ENCODE measurements at places on chromosomes 16 and 17.

DNA sequence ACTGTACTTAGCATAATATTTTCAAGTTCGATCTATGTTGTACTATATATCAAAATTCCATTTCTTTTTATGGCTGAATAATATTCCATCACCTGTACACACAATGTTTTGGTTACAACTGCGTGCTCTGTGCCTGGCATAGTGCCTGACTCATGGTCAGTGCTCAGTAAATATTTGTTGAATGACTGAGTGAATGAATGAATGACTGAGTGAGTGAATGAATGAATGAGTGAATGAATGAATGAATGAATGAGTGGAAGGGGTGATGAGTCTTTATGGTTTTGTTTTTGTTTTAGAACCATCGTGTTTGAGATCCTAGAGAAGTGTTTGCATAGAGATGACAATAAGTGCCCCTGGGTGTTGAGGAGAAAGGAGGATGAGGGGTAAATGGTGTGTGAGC is 155.3 kb downstream of the MRM1 start:
- no peak for DNase-seq

DNA sequence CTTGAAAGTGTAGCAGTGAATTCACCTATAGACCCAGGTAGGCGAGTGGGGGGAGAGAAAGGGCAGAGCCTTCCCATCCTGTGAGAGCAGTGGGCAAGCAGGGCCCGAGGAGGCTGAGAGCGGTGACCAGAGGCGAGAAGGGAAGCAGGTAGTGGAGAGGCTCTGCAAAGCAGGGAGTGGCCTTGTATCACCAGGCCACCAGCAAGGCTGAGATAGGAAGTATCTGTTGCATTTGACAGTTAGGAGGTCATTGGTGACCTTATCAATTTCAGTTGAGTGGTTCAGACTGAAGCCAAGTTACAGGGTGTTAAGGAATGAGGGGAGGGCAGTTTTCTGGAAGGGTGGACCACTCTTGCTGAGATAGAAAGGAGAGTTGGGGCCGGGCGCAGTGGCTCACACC is 10.7 kb upstream of the HSD3B7 start:
- no peak for DNase-seq

DNA sequence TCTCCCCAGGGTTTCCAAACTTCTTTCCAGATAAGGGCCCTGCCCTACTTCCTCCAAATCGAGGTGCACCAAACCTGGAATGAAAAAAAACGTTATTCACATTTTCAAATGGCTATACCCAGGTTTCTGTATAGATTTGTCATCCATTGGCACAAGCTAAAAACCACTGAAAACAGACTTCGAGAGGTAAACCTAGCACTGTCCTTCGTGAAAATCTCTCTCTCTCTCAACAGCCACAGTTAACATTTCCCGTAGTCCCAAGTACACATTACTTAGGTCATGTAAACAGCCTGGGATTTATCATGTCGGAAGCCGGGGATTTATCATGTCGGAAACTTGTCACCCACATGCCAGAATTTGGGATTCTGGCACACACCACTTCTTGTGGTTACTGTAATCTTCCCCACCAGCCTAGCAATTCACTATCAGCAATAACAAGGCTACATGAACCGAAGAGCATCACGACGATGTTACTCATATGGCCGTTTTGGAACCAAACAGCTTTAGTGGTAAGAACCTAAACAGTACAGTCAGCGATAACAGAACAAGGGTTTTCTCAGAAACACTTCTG is 1.2 kb downstream of the DDX5 start:
- DNase-seq, result no peak

- DNase-seq, result no peak
Observed at GRCh38 chr17:2083613-2084035, 28.7 kb downstream of the HIC1 start.

DNA sequence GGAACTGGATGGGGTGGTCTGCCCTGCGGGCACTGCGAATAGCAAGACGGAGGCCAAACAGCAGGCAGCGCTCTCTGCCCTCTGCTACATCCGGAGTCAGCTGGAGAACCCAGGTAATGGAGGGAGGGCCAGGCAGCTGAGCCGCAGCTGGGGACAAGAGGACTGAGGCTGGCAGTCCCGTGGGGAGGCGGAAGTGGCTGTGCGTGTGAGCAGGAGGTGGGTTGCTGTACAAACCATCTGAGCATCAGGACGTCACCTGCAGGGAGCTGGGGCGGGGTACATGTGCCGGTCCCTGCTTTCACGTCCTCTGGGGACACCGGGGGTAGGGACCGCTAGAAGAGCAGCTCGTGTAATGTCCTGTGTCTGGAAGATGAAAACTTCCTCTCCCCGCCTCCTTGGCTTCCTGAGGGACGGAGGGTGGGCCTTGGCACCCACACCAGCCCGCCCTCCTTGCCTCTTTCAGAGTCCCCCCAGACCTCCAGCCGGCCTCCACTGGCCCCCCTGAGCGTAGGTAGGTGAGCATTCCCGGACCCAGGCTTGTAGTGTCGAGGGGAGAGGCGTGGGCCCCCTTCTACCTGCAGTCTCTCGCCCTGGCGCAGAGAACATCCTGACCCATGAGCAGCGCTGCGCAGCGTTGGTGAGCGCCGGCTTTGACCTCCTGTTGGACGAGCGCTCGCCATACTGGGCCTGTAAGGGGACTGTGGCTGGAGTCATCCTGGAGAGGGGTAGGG is 3.7 kb downstream of the ADAD2 start:
- DNase-seq, result no peak

GRCh38 chr16:69407702-69408323 is 16.6 kb upstream of the CYB5B start:
- DNase-seq, result no peak

DNA sequence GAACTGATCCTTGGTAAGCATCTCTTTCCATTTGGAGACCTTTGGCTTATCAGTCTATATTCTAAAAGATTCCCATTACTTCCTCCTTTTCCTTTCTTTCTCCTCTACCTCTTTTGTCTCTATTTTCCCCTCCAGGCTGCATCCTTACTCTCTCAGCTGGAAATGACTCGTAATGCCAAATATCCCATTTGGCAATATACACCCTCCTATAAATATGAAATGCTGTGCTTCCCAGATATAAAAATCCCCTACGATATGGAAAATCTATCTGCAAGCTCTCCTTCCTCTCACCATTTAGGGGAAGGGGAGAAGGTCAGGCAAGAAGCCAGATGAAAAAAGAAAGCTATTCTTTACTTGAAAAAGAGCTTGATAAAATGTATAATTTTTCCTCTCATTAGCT is 39.9 kb downstream of the XPO6 start:
- DNase-seq, result no peak

DNA sequence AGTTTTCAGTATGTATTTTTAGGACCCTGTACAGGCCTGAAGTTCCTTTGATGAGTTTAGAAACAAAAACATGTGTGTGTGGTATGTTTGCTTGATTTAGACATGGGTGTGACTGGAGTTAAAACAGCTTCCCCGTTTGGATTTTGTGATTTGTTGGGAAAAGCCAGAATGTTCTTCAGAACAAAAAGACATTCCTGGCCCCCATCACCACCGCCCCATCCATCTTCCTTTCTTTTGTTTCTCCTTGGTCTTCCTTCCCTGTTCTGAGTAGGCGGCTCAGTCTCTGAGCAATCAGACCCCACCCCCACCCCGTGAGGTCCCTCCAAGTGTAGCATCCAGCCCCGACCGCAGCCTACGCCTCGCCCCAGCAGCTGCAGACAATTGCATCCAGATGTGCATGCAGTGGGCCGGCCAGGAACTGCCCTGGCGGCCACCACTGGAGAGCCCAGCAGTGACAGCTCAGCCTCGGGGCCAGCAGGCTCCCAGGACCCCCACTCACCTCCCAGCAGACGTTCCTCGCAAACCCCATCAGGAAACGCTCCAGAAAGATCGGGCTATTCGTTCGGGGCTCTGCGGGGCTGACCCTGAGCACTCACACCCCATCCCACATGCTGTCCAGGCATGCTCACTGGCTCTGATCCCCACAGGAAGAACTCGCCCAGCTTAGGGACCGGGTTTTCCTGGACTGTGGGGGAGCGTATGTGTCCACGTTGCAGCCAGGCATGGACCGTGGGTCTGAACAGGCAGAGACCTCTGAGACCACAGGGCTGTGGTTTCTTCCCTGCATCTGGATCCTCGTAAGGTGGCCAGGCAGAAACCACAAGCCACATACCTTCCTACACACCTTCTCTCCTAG is 99.8 kb upstream of the CDH5 start:
- no peak for DNase-seq

GRCh38 chr16:6009151-6009550 is 911.6 kb upstream of the EEF2KMT start:
- no peak for DNase-seq

DNA sequence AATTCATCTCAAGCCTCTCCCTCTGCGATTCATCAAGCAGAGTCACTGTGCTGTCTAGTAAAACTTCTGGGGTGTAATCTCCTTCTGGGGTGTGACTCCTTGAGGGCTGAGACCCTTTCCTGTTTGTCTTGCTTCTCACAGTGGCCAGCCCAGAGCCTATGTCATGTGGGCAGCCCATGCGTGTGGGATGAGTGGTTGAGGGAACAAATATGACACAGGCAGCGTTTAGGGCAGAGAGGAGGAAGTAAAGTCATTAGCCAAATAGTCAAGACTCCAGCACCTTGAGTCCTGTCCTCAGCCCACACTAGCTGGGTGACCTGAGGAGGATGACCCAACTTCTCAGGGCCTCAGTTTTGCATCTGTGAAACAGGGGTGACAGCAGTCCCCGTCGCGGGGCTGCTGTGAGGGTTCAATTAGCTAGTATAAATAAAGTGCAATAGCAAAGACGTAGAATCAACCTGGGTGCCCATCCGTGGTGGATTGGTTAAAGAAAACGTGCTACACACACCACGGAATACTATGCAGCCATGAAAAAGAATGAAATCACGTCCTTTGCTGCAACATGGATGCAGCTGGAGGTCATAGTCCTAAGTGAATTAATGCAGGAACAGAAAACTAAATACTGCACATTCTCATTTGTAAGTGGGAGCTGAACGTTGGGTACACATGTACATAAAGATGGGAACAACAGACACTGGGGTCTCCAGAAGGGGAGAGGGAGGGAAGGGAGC is 4.5 kb upstream of the ITGAX start:
- no peak for DNase-seq

All from LoVo (cell line).